Mesothelial cell of epicardium (in vitro differentiated cells): ENCODE measurements at places on chromosomes 3 and 15.
A peak's percentile ranks its signal among the peaks of the same experiment; 100 is the strongest.

- DNase-seq = no peak
These were observed 86.3 kb downstream of the ARIH1 start for GRCh38 chr15:72560458-72560857.

GRCh38 chr15:57857871-57858270 lies 151.4 kb downstream of the POLR2M start:
- DNase-seq = no peak

- no peak for DNase-seq
These were observed 49.0 kb upstream of the SEMA4B start for GRCh38 chr15:90151989-90152645.

DNA sequence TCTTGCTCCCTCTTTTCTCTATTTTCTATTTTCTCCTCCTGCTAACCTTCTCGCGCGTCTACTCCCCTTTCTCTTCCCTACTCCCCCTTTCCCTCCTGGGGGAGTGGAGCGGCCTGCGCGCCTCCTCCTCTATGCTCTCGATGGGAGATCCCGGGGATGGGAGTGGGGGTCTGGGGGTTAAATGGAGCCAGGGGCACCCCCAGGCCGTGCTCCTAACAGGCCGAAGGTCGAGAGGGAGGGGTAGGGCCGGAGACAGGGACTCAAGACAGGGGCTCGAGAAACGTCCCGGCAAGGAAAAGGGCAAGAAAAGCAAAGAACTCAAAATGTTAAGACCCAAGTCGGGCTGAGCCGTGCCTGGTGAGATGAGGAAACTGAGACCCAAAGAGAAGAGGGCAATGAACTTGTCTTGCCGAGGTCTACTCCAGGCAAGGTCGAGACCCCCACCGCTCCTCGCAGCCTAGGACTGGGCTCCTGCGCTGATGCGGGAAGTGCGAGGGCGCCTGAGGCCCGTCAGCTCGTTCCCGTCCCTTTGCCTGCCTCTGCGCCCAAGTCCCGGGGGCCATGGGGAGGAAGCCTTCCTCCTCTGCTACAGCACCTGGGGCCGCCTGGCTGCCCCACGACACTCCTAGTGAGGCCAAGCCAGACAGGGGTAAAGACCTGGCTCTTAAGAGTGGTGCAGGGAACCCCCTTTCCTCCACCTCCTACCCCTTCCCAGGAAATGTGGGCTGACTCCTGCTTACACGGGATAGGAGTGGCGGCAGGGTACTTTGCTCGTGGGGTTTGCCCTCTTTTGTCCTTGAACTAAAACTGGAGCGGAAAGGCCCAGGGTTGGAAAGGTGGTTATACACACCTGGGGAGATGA lies 770 bp upstream of the MEGF11 start:
- no peak for DNase-seq

- DNase-seq = no peak
These were observed 177.2 kb downstream of the TP63 start for GRCh38 chr3:189808246-189809007.

GRCh38 chr15:25242957-25243799 lies 195.6 kb downstream of the UBE3A start:
- no peak for DNase-seq

- DNase-seq = no peak
These were observed 33.0 kb downstream of the SLC28A1 start for GRCh38 chr15:84917452-84917851.

DNA sequence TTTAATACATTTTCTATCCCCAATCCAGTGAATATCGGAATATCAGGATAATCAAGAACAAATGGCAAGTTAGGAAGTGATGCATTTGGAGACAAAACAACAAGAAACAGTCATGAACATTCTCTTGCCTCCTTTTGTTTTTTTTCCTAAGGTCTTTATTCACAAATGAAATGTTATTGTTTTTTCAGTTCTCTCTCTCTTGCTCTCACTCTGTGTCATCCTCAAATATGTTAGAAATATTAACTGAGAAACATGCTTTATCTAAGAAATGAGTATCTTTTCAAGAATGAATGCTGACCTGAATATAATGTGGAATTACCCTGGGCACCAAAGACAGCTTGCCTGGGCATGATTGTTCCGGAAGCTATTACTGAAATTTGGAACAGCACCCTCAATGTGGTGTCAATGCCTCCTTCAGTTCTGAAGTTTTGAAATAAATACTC lies 51.3 kb downstream of the RBMS3 start:
- no peak for DNase-seq

GRCh38 chr3:149243540-149243939 lies 21.9 kb upstream of the CP start:
- DNase-seq = no peak

DNA sequence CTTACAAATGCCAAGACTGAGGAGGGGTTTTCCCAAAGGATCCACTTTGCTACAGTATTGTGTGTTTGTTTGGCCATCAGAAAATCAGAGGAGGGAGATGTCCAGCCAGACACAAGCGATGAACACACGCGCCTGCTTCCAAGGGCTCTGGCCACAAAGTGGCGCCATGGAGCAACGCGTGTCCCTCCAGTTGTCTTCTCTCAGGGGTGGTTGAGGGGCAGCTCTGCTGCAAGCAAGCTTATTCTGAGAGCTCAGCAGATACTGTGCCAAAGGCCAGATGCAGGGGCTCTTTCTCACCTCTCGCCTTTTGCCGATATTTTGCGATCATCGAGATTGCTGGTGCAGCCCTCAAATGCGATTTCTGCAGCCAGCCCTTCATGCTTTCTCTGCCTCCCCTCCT lies 88.9 kb upstream of the OSBPL11 start:
- no peak for DNase-seq

DNA sequence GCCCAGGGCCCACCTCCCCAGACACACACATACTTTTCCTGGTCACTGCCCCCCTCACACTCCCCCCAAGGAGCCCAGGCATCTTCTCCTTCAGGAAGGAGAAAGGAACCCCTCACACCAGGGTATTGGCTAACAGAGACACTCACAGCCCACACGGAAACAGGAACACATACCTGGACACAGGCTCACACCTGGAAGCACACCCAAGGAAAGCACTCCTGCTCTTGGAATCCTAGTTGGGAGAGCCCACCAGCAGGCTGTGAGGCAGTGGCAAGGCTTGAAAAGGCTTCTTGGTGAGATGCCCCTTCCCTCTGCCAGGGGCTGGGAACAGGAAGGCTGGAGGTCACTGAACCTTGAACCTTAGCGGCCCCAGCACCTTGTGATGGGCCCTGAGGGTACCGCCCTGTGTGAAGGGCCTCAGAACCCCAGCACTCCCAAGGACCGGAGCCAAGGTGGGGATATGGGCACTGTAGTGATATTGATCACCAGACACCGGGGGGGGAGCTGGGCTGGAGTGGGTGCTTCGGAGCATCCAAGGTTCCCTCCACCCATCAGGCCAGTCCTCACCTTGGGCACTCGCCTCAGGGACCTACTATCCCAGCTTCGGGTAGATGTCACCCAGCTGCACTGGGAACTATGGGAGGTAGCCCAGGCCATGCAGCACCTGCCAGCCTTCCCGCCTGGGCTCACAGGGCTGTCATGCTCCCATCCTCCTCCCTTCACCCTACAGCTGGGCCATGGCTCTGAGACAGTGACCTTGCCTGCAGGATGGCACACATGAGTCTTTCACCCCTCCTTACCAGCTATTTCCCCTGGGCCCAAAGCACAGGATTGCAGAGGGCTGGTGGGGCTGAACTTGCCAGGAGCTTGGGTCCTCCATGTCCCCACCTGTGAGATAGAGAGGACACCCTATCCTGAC lies 16.4 kb downstream of the MYL3 start:
- no peak for DNase-seq

- DNase-seq = no peak
These were observed 2.2 kb upstream of the CRTAP start for GRCh38 chr3:33111581-33111980.

- no peak for DNase-seq
These were observed 28.6 kb upstream of the NDUFB4 start for GRCh38 chr3:120567370-120568201.

DNA sequence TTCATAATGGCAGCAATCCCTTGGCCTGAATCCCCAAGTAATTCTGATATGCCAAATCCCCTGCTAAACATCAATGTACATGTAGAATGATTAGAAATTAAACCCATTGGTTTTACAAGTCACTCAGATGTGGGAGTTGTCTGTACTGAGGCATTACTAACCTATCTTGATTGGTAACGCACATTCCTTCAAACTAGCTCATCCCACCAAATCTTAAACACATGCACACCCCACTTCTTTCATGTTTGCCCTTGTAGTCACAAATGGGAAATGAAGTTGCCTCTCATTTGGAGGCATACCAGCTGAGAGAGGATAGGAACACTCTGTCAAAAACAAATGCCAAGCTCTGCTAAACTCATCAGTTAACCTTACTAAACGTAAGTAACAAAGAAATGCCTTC lies 29.1 kb upstream of the MAN2C1 start:
- DNase-seq = no peak

DNA sequence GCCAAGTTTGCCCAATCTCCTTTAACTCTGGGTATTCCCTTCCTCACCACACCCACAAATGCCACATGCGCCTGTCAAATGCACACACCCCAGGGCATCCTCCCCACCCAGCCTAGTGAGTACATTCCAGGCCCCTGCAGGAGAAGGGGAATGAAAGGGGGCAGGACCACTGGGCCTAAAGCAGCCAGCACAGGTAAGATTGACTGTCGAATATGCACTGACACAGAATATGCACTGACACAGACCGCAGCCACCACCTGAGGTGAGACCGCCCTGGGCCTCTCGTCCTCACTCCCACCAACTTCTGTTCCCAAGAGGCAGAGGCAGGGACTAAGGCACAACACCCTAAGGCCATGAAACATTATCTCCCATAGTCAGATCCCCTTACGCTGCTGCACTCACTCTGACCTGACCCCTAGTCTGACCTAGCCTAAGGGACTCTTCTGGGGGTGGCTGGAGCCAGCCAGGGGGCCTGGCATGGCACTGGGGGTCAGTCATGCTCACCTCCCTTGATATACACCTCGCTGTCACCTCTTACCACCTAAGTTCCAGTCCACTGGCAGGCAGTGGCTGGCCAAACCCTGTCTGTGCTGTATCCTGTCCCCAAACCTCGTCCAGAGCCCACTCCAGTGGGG lies 10.8 kb downstream of the AP3B2 start:
- DNase-seq = no peak

- no peak for DNase-seq
These were observed 19.0 kb downstream of the MAPK6 start for GRCh38 chr15:52037889-52038505.

DNA sequence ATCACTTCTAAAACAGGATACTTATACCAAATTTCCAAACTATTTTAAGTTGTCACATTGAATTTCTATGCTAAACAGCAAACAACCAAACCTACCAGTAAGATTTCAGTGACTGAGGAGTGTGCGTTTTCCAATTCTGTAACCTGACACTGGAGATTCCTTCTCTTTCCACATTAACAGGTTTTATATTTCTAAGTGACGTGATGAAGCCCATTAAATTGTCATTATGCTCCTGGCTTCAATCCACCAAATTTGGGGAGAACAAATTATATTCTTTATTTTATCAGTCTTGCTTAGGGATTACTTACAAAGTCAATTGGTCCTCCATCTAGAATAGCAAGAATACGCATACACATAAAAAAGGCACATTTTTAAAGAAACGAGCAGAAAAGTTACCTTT lies 764.8 kb upstream of the NR2F2 start:
- DNase-seq = no peak

DNA sequence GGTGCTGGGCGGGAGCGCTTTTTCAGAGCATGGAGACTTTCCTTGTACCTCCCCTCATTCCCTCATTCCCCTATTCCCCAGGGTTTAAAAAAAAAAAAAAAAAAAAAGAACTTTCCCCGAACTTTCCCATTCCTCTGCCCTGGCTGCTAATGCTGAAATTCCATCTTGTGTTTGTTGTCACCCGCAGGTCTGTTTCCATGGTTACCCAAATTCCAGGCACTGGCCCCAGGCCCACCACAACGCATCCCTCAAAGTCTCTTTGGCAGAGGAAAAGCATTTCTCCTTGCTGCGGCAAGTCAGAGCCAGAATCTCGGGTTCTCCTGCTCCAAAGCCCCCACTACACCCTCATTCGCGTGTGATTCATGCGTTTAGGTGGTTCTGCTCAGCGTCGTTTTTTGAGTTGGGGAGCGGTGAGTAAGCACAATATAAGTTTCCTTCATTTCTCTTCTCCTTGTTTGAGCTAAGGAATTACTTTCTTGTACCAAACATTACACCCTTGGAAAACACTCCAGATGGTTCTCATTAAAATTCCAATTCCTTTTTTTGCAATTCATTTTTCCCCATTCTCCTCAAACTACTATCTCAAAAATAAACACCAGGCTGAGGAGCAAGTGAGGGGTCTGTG lies 21.6 kb downstream of the ANAPC13 start:
- peak; percentile 70 for DNase-seq

- no peak for DNase-seq
These were observed 3.9 kb downstream of the KATNBL1 start for GRCh38 chr15:34206011-34206410.

GRCh38 chr3:106985721-106986120 lies 391.5 kb upstream of the CCDC54 start:
- no peak for DNase-seq

DNA sequence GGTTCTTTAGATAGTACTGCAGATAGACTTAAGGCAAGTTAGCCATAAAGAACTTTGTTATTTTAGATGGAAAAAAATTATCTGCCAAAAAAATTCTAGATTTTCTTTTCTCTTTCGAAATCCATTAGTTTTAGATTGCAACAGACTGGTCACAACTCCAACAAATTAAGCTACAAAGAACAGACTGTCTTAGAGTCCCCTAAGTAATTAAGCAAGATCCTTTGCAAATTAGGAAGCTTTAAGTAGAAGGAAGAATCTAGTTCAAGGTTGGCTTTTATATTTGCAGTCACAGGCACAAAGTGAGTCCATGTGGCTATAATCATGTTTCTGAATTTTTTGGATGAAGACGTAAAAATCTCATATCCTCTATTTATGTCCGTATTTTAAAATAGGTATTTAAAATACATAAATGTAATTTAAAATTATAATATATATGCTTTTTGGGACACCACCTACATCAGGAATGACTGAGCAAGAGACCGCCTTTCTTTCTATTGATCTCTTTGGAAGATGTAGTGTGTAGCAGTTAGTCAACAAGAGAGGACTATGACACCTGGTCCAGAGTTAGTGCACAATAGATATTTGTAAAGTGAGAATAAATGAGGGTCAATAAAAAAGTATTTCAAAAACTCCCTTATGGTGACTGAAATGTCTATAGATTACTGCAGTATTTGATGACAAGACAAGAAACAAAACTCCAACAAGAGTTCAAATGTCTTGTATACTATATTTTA lies 34.4 kb downstream of the TMEM45A start:
- DNase-seq = no peak

DNA sequence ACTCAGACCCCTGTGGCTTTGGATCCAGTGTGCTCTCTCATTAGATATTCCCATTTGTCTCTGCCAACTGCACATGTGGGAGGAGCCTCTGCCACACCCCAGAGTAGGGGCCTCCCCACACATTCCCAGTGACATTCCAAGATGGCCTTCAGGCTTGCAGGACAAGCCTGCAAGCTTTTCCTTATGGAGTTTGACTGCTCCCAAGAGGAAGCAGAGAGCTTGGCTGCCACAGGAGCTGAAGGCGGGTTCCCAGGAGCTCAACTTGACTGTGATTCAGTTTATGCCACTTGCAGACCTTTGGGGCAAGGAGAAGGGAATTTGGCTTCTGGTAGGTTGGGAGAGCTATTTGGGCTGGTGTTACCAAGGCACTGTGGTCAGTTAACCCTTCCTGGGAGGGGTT lies 22.5 kb upstream of the EPHB1 start:
- DNase-seq = no peak

GRCh38 chr3:159796744-159797143 lies 191.9 kb upstream of the IL12A start:
- DNase-seq = no peak

- DNase-seq = no peak
These were observed 26.6 kb upstream of the PLXNA1 start for GRCh38 chr3:126956361-126956760.
